ENCODE measurements at places on chromosomes 6 and 20.

DNA sequence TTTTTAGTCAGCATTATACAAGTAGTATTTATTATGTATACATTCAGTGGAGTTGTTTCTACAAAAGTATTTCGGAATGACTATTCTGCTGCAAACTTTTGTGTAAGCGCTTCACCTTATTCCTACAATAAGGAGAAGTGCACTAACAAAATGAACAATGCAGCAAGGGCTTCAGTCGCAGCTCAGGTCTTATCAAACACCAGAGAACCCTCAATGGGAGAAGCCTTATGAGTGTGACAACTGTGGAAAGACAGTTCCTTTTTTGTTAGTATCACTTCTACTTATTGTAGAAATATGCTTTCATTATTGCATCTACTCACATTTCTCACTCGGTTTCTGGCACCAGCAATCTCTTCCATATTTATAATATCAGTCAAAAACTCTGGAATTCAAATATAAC lies 18.8 kb downstream of the ZKSCAN3 start:
- DNase-seq = no peak

DNA sequence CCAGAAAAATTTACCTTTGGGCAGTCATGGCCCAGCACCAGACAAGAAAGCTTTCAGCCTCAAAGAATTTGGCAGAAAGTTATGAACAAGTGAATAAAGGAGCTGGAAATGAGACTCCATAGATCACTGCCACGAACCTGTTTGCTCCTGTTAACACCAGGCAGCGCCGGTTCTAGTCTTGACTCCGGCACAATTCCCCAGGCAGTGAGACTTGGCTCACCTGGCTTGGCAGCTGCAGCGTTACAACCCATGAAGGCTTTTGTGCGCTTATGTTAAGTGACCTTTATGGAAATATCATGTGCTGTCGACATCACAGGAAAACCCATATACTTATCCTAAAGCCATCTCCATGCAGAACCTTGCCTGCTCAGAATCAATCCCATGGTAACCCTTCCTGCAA lies 22.2 kb upstream of the FOXC1 start:
- no peak for DNase-seq

DNA sequence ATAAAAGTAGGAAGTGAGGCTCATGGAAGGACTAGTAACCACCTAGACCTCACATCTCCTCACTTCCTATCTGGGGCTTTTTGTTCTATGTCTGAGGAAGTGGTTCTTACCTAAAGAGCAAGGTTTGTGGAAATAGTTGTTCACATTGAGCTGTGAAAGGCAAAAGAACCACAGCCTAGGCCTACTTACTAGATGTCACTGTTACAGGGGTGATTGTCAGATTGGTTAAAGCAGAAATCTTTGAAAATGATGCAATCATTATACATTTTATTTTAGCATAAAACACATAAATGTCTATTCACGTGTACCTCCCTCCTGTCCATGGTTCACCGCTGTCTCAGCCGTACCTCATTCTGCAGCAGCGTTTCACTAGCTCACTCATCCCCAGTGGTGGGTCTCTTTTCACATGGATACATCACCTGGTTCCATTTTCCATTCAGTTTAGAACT lies 268.8 kb downstream of the TMEM242 start:
- no peak for DNase-seq

DNA sequence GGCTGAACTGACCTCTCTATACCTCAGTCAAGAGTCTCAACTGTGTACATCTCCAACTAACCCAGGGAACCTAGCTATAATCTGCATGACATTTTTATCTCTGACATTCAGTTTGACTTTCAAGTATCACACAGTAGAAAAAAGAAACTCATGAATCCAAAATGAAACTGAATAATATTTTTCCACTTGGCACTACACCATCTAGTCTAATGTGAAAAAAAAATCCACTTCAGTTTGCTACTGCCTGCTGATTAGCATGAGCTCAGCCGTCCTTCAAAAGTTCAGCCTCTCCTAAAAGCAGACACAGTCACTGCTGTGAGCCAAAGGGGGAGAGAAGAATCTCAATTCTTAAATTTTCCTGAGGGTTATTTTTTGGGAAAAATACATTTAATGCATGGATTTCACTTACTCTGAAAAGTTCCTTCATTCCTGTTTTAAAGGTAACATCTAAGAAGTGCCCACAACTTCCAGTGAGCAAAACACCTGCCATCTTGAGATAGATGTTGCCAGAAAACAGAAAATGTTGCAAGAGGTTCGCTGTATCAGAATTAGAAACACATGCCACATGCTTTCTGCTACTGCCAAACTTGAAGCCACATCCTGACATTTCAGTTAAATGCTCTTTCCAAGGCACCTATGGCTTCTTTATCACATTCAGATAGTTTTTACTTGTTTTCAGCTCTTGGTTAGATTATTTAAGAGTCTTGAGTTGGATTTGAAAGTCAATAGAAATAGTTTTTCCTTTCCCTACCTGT lies 95.4 kb downstream of the MKKS start:
- DNase-seq = no peak

DNA sequence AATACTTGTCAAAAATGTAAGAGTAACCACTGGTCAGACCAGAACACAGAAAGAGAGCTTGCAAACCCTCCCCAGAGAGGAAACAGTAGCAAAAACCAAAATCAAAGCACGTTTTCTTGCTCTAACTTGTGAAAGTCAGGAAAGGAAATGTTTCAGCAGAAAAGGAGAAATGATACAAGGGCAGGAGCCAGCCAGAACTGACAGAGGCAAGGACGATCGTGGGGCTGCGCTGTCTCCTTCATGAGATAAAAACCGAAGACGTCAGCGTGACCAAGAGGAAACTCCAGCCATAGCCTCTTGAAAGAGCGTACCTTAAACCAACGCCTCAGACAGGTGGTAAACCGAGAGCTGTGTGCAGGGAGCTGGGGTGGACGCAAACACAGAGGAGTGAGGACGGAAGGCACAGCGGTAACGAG lies 27.5 kb downstream of the LAMA5 start:
- no peak for DNase-seq

DNA sequence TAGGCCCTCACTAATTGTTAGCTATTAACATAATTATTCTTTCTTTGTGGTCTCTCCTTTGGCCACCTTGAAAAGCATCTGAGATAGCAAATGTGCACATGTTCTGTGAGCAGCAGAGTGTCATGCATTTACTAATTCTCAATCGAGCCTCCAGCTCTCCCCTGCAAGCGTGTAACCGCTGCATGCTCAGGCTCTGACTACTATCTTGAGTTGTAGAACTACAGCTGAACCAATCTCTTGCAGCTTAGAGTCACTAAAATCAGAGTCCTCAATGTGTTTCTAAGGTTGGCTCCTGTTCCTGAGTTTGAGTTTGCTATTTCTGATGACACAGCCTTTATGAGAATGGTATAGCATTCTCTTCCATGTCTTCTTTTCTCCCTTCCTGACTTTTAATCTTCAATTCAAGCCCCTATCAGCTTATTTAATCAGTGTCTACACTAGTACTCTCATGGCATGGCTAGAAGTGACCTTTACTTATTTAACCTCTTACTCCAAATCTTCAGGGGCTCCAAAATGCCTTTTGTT lies 65.5 kb downstream of the PPP1R3G start:
- DNase-seq = no peak

DNA sequence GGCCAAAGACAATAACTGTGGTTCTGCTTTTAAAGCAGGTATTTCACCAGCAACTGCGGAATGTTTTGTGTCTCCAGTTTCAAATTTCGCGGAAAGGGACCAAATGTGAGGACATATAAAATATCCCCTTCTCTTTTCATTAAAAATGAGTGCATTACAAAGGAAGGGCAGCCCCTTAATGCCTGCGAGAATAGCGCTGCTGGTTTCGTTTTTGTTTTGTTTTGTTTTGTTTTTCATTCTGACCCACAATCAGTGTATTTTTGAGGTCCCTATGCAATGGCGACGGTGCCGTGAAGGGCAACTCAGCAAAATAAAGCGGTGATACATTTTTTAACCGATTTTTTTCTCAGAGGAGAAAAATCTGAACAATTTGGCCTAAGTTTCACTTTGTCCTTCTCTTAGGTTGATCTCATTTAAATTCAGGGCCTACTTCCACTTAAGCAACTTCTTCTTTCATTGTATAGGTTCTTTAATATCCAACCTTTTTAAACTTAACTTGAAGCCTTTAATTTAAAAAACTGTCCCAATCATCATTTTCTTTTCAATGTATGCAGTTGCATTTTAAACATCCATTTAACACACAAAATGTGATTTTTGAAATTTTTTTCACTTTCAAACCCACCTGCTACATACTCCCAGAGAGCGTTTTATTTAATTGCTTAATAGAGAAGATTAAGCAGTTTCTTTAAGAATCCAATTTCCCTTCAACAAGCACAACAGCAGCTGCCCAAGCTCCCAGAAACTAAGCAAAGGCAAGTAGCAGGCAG lies 2.9 kb upstream of the HIVEP2 start:
- no peak for DNase-seq

DNA sequence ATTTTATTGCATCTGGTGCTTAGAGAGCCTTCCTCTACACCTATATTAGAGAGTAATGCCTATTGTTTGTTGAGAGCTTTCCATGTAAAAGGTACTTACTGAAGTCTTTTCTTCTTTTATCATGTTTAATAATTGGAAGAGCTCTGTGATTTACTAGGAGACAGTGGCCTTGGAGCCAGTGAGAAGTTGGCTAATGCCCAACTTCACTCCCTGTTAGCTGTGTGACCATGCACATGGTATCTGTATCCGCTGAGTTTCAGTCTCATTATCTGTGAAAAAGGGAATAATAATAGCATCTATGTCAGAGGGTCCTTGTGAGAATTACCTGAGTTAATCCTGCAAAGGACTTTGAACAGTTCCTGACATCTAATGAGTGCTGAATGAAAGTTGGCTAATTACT lies 105.0 kb downstream of the CD109 start:
- DNase-seq = no peak

GRCh38 chr6:17505062-17505476 lies 95.0 kb upstream of the FAM8A1 start:
- DNase-seq = no peak

DNA sequence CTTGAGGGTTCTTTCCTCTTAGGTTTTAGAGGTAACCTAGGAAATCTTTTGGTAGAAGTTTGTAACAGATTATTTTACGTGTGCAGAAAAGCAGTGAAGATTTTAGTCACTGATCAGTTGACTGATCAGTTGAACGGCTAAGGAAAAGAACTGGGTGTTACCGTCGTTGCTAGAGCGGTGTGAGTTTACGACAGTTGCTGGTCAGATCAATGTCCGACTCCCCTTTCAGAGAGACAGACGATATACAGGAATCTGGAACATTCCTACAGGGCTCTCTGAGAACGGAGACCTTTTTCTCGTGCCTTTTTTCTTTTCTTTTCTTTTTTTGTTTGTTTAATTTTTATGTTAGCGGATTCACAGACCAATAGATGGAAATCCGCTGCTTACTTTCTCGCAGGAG lies 132.1 kb upstream of the ZNF184 start:
- peak; percentile 8 for DNase-seq

DNA sequence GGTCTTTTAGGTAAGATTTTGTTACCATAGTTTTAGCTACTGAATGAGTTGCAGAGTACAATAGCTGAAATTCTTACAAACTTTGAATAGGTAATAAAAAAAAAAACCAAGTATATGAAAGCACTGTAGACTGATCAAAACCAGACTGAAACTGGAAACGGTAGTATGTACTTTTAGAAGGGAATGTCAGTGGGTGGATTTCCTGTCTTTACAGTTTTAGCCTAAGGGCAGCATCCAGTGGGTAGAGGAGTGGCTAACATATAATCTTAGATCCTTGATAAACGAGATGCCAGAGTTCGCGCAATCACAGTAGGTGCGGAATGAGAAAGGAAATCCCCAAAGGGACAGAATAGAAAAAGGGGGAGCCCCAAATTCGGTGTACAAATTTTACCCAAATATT lies 385.9 kb upstream of the RUNX2 start:
- DNase-seq = no peak

GRCh38 chr6:6646859-6647258 lies 58.3 kb downstream of the LY86 start:
- DNase-seq = no peak

DNA sequence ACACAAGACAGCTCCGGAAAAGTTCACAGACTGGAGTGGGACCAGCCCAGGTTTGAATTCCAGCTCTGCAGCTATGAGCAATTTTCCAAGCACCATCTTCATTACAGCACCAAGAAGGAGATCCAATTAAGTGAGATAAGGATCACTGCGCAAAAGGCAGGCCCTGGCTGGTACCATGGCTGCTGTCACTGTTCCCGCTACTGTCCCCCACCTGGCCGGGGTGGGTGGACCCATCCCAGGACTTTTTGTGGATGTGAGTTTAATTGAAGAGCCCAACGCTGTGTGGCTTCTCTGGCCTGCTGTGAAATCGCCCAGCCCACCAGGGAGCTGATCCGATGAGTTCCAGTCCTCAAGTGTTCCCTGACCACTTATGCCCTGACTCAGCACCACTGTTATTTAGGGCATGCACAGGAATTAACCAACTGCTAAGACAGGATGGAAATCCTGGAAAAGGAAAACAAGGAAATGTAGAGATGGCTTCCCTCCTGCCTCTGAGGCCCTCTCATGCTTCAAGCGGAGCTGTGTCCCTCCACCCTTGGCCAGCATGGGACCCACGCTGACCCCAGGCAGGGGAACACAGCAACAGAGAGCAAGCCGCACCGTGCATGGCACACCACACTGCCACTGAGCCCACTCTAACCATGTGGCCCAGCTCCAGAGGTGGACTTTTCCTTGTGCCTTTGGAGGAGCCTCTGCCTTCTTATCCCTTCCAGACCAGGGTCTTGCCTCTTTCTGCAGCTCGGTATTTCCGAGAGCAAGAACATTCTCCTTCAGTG lies 150.0 kb upstream of the CST7 start:
- peak; percentile 72 for DNase-seq

- DNase-seq = no peak
Observed at GRCh38 chr20:43140726-43141125, 49.0 kb downstream of the PTPRT start.

DNA sequence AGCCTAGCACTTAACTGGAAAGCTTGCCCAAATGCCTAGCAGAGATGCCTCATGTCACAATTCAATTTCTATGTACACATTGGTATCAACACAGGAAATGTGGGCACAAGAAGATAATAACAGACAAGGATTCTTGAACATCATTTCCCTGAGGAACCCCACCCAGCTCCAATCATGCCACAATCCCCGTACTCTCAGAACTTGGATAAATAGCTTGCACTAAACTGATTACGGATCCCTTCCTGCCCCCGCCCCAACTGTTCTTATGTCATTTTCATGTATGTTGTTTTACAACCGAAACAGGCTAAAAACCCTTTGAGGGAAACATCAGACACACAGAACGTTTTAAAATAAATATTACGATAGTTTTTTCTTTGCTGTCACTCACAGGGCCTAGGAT lies 87.1 kb downstream of the BACH2 start:
- no peak for DNase-seq

DNA sequence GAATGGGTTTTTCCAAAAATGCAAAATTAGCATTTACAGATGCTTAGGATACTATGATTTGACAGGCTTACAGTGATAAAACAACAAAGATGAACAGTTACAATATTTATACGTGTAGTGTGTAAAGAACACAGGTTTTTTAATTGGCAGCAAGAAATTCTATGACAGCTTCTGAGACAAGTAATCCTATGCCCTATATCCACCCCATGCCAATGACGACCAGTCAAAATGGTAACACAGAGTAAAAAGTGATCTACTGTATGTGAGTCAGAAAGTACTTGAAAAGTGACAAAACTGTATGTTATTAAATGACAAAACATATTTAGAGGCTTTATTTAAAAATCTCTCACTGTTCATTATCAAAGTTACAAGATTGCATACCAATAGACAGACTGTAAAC lies 99.5 kb downstream of the PRDM1 start:
- DNase-seq = no peak

GRCh38 chr6:111462770-111463391 lies 20.1 kb downstream of the REV3L start:
- DNase-seq = peak; percentile 77
